ENCODE measurements at places on chromosomes 6 and 20. TPM values are rescaled to one million over a fixed set of nuclear protein-coding genes. Genes with fewer than 3 reads are reported as not detected.

GRCh38 chr20:8515810-8516435 lies 383.9 kb downstream of the PLCB1 start:
- no peak for DNase-seq

- no peak for DNase-seq
Measured at GRCh38 chr20:2626853-2627541, 25.4 kb upstream of the NOP56 start.

RBBP8NL gene
- not detected for total RNA-seq

DNA sequence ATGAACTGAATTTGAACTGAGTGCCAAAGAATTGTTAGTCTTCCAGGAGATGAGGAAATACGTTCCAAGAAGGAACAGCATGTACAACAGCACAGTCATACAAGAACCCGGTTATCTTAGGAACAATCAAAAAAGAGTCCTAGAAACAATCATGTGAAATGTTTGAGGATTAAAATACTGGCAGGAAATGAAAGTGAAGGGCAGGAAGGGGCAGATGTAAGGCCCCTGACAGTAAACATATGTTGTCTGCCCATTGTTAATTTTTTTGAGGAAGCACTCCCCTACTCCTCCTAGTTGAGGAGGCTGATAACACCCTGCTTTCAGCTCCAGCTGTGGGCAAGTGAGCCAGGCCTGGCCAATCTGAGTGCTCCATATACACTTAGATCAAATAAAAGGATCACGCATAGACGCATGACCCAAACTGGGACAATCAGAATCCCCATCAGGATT lies 220.9 kb downstream of the HACE1 start:
- no peak for DNase-seq

GRCh38 chr6:43767553-43768505 lies 2.2 kb upstream of the VEGFA start:
- no peak for DNase-seq

DNA sequence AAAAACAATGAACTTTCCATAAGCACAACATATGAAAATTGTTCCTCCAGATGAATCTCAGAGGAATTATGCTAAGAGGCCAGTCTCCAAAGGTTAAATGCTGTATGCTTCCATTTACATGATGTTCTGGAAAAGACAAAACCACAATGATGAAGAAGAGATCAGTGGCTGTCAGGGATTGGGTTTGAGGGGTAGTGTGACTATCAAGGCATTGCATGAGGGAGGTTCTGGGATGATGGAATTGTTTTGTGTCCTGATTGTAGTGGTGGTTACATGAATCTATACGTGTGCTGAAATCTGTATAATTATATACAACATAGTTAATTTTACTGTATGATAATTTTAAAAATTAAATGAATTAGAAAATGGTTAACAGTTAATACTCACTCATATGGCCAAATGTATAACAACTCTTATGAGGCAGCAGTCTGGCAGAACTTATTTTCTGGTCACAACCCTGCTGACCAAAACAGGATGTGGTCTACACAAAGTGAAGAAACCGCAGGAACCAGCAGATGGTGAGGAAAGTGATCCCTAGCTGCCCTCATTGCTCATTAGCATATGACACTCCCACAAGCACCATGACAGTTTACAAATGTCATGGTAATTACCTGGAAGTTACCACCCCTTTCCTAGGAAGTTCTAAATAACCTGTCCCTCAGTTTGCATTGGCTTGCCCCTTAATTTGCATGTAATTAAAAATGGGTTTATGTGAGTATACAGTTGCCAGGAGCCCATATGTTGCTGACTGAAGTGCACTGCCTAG lies 31.9 kb downstream of the NSFL1C start:
- no peak for DNase-seq

DNA sequence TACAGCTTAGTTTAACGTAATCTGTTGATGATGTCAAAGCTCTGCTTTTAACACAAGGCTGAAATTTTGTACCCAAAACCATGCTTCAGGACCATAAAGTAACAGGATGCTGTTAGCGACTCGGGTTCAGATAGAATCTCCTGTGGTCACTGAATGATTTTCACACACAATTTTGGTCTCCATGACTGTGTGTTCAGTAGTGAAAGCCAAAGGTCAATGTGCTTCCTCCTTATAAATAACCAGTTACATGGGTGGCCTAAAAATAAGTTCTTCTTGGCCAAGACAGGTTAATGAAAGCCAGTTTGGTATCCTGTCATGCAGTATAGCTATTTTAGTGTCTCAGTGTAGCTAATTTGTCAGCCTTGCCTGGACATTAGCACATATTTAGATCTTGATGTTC lies 19.1 kb upstream of the LOC128125822 start:
- no peak for DNase-seq

- DNase-seq: no peak
Measured at GRCh38 chr20:59665656-59666555, 61.6 kb downstream of the PHACTR3 start.

DNA sequence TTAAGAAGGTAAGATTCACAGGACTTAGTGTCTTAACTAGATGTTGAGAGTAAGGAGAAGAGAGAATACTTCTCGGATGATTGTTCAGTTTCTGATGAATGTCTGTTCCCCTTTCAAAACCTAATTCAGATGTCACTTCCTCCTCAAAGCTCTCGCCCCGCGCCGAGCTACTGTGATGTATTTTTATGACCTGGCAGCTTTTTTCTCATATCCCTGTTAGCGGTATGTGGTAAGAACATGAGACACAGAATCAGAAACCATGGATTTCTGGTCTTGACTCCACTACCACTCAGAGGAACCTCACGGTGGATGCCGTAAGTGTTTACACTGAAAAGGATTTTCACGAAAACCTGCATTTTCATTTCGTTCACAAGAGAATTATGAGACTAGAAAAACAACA lies 48.4 kb downstream of the CEP43 start:
- DNase-seq: no peak
